ENCODE measurements at places on chromosomes 16 and 17.

DNA sequence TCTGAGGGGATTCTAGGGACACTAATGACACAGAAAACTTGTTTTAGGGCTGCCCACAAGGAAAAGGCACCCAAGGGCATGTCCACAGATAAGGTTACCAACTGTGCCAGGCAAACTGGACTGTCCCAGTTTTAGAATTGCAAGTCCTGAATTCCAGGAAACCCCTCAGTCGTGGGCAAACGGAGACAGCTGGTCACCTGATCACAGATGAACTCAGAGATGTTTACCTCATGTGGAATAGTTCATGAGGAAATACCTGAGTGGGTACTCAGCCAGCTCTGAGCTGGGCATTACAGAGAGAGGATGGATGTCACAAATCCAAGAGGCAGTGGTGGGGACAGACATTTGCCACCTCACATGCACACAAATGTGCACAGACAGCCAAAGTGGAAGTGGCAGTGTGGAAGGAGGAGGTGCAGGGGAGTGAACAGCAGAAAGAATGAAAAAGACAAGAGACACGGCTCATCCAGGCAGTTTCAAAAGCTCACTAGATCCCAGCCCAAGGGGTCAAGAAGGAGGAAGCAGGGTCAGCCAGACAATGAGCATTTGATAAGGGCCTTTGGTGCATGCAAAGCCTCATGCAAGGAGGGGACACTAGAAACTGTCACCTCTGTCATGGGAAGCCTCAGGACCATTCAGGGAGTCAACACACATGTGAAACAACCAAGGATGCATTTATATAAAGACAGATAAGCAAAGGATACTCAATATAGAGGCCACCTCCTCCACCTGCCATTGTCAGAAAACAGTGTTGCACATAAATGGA is 24.8 kb downstream of the TTLL6 start:
- no peak for DNase-seq

DNA sequence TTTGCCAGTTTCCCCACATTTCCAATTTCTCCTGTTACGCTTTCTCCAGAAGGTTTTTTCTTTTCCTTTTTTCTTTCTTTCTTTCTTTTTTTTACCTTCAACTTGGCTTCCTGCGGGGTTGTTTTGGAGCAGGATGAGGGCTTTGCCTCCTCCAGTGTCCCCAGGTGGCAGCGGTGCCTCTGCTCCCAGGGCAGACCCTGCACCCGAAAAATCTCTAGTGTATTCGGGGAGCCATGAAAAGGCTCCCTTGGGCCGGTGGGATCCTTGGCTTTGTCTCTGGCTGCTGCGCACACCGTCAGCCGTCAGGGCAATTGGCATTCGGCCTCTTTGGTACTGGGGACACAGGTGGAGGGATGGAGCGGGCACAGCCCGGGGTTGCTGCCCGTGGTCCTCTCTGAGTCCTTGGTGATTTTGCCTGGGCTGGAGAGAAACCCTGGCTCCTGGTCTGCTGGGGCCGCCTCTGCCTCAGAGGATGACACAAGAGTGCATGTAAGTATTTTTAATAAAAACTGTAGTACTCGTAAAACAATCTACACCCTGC is 846 bp downstream of the ITGB3 start:
- DNase-seq: no peak

- no peak for DNase-seq
Measured at GRCh38 chr17:37706446-37706845, 38.4 kb downstream of the HNF1B start.

DNA sequence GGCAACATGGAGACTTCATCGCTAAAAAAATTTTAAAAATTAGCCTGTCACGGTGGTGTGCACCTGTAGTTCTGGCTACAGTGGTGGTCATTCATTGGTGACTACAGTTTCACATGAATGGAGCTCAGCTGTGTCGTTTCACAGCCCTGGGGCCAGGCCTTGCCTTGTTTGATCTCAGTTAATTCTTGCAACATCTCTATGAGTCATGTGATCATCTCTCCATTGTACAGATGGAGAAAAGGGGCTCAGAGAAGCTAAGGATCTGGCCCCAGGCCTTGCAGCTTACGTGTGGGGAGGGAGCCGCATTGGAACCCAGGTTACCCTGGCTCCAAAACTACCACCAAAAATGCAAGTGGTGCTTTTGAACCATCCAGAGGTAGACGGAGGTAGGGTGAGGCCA is 49.4 kb downstream of the GDE1 start:
- no peak for DNase-seq

DNA sequence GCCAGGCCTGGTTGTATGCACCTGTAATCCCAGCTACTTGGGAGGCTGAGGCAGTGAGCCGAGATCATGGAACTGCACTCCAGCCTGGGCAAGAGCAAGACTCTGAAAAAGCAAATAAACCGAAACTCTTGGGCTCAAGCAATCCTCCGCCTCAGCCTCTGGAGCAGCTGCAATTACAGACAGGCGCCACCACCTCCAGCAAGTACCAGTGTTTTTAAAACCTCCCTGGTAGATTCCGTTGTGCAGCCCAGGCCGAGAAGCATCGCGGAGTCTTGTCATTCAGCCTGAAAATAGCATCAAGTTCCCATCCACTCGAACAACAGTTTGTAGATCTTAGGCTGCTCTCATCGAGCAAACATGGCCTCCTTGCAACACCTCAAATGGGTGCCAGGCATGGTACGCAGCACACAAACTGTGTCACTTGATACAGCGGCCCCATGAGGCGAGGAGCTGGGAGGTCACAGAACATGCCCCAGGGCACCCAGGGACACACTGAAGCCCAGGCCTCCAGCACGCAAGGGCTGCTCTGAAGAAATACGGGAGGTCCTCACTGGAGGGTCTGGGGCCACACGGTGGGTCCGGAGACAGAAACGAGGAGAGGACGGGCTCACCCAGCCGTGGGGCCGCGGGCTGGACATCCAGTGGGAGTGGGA is 18.1 kb downstream of the TMC6 start:
- no peak for DNase-seq

- peak; percentile 72 for DNase-seq
Measured at GRCh38 chr17:74532115-74532514, 840 bp upstream of the CD300LB start.

DNA sequence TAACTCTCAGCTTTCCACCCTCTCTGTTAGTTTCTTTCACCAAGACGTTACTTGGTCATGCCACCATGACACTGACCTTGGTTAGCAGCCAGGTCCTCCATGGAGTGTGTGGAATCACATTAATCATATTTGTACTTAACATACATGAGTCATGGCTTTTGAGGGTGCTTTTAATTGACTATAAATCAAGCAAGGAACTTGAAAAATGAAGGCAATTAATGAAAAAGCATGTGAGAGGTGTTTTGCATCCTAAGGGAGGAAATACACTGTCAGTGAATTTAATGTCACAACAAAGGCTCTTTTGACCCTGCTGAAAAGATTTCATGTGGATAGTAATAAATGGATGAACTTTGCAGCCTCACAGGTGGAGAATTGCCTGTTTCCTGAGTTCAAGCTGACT is 240.7 kb downstream of the CDH13 start:
- no peak for DNase-seq

DNA sequence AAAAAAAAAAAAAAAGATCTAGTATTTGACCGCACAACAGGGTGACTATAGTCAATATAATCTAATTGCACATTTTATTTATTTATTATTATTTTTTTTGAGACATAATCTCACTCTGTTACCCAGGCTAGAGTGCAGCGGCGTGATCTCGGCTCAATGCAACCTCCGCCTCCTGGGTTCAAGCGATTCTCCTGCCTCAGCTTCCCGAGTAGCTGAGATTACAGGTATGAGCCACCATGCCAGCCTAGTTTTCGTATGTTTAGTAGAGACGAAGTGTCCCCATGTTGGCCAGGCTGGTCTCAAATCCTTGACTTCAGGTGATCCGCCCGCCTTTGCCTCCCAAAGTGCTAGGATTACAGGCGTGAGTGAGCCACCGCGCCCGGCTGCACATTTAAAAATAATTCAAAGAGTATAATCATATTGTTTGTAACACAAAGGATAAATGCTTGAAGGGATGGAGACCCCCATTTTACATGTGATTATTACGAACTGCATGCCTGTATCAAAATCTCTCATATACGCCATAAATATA is 794 bp downstream of the ANKS3 start:
- DNase-seq: no peak

DNA sequence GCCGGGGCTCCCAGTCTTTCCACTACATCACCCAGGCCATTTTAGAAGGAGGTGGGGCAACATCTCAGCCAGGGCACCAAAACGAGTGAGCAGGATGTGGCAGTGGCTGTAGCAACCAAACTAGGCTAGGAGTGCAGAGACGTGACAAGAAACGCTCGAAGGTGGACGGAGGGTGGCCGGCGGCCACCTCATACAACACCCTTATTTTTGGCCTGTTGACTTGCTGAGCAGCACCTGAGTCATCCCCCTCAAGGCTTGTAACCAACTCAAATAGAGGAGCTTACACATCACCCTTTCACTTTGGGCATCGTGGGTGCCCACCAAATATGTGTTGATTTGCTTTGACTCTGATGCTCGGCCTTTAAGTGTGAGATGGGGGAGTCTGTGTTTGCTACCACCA is 23.7 kb upstream of the SOX9 start:
- no peak for DNase-seq

GRCh38 chr16:79767421-79768275 is 167.1 kb upstream of the MAF start:
- DNase-seq: no peak

DNA sequence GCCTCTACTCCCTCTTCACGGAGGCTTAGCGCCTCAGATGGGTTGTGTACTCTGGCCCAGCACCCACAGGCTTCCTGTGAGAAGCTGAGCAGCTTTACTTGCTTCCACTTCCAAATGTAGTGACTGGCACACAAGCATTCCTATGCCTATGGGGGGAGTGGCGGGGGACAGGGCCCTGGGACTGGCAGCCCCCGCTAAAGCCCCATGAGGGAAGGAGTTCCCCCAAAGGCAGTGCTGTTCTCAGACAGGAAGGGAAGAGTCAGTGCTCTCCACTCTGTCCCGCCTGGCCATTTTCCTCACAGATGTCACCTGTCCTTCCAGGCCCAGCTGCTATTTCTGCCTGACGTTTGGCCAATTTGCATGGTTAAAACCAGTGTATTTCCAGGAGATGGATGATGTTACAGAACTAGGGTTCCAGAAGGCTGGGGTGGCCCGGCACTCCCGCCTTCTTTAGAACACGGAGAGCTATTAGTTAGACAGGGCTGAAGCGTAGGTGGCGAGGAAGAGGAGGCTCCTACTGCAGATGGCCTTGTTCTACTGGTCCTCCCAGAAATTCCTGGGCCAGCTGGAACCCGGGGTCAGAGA is 83.9 kb upstream of the FBXO47 start:
- no peak for DNase-seq

Data from vagina (tissue), 2 donors.